ENCODE measurements at places on chromosomes 13 and 19.

DNA sequence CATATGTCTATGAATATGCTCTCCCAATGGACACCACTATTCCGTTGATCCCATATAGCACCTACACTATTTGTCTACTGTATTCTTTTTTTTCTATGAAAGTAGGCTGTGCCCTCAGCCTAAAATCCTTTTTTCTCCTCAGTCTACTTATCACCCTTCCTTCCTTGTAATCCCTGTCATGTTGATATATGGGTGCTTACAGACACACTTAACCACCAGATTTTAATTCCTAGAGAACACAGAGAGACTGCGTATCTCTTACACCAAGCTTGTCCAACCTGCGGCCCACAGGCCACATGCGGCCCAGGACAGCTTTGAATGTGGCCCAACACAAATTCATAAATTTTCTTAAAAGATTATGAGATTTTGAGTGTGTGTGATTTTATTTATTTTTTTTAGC is 101.1 kb downstream of the ZAR1L start:
- no peak for DNase-seq

DNA sequence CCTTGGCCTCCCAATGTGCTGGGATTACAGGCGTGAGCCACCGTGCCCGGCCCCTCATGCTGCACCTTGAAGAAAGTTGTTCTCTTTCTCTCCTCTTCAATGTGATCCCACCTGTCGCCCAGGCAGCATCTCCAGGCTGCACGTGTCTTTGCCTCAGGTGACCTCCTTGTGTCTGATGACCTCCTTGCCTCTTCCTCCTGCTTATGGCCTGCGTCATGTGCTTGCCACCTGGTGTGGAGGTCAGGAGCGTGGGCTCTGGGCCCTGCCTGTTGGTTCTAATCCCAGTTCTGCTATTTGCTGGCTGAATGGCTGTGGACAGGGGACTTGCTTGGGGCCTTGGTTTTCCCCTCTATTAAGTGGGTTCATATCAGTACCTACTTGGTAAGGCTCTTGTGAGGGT is 6.3 kb downstream of the BICRA start:
- DNase-seq: no peak

DNA sequence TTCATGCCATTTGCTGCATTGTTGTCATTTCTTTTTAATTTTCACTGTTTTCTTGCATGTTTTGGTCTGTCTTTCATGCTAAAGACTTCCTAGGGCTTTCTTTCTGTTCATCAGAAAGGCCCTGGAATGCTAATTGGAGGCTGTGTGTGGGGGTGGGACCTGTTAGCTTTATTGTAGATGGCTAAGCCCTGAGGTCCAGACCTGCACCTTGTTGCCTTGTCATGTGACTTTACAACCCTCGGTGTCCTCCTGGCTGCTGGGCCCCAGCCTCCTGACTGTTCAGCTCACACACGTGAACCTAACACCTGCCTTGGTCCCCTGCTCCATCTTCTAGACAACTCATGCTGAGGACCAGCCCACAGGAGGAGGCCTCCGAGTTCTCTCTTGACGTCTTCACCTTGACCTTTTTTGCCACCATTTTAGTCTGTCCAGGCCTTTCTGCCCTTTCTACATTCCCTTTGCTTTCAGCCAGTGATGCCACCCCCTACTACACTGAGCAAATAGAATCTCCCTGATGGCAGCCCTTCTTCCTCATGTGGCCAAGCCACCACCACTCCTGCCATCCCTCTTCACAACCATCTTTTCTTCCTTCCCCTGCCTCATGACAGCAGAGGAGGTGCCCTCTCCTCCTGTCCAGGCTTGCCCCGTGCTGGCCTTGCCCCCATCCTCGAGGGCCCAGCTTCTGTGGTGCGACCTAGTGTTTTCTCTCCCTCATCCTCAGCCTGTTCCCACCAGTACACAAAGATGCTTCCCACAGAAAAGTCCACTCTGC is 41.4 kb upstream of the GPI start:
- no peak for DNase-seq

- DNase-seq: no peak
These were observed 12.2 kb downstream of the ARGLU1 start for GRCh38 chr13:106555631-106556328.

GRCh38 chr13:31349156-31349555 is 149.4 kb downstream of the B3GLCT start:
- no peak for DNase-seq

GRCh38 chr13:35162420-35162819 is 220.3 kb downstream of the NBEA start:
- DNase-seq: no peak

GRCh38 chr19:5463959-5464358 is 8.7 kb downstream of the ZNRF4 start:
- no peak for DNase-seq

GRCh38 chr13:31322026-31322425 is 122.3 kb downstream of the B3GLCT start:
- no peak for DNase-seq

DNA sequence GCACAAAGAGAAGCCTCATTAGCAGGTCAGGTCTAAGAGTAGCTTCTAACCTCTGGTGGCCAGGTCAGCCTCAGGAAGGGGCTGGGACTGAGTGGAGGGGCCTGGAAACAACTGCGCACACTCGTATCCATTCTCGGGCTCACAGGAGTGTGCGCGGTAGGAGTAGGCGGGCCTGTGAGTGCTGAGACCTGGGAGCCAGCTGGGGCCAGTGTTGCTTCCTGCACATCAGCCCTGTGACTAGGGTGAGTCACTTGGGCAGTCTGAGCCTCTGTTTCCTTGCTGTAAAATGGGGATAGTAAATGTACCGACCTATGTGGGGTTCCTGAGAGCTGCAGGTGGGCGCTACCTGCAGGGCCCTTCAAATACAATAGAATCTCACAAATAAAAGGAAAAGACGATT is 26.9 kb downstream of the SIN3B start:
- no peak for DNase-seq

DNA sequence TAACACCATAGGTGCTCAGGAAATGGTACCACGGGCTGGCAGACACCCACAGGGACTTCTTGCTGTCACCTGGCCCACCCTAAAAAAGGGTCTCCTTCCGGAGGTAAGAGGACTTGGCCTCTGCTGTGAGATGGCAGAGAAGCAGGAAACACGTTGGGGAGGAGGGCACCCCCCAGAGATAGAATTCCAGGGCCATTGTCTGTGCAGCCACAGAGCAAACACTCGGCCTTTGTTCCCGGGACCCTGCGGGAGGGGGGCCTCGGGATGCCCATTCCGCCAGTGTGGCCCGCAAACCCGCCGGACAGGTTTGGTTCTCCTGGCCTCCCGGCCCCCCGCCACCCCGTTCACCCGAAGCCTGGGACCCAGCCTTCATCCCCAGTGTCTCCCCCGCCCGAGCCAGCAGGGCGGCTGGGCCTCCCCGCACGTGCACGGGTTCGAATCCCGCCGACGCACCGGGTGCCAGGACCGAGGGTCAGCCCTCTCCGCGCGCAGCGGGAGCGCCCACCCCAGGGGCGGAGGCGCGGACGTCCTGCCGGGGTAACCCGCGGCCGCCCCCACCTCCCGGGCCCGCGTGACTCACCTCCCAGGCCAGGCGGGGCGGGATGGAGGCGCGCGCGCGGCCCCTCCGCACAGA is 714 bp downstream of the PLPP2 start:
- DNase-seq: peak; percentile 80

DNA sequence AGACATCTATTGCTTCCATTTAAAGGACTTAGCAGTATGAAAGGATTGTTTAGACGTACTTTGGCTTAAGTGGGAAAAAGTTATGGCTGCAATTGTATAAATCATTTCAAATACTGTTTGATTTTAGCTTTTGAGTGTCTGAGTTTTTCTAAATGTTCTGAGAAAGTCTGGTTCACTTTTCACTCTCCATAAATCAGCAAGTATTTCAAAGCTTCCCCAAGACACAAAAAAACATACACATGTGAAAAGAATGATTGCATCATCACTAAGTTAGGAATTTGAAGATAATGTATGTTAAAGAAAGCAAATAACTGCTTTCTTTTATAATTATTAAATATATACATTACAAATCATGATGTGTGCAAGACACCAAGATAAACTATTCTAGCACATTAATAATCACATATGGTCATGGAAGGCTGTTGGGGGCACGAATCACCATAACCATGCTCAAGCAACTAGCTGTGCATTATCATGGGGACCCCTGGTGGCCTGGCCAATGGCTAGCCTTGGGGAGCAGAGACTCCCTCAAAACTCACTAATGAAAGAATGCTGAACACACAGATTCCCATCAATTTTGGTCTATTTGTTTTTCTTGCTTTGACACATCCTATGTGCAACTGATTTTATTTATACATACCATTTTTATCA is 111.1 kb downstream of the MIPEP start:
- DNase-seq: no peak

DNA sequence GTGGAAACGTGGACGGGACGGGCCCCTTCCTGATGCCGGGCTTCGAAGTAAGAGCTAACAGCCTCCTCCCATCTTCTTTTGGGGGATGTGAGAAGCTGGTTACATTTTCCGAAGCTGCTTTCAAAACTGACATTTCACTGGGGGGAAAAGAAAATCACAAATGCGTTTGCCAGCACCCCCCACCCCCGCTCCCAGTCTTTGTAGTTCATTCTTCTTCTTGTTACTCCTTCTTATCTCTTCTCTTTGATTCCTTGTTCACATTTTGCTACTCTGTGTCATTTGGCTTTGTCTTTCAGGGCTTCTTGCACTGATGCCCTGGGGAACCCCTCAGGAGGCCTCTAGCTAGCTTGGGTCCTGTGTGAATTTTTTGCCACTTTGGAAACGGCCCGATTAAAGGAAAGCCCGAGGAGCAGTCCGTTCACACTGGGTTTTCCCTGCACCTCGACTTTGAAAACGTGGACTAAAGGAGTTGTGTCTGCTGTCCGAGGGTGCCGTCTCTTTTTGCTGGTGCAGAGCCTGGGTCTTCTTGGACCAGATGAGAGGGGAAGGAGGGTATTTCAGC is 1.3 kb downstream of the CARM1 start:
- DNase-seq: no peak

DNA sequence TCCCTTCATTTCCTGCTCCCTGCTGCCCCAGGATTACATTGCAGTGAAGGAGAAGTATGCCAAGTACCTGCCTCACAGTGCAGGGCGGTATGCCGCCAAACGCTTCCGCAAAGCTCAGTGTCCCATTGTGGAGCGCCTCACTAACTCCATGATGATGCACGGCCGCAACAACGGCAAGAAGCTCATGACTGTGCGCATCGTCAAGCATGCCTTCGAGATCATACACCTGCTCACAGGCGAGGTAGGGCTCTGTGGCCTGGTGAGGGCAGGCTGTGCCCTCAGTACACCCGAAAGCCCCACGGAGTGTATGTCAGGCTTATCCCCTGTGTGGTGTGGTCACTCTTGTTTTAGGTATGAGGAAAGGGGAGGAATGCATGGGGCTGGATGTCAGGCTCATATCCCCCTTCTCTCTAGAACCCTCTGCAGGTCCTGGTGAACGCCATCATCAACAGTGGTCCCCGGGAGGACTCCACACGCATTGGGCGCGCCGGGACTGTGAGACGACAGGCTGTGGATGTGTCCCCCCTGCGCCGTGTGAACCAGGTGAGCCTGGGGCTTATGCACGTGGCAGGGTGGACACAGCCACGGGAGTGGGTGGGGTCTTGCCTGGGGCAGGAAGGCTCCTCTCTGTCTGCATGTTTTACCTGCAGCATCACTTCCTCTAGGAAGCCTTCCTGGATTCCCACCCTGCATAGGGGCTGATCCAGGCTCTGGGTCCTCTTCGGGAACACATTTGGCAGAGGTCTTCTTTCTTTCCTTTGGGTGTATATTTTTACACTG is 2.3 kb upstream of the RNF225 start:
- no peak for DNase-seq

GRCh38 chr19:10544753-10545251 is 1.1 kb downstream of the ATG4D start:
- DNase-seq: no peak

DNA sequence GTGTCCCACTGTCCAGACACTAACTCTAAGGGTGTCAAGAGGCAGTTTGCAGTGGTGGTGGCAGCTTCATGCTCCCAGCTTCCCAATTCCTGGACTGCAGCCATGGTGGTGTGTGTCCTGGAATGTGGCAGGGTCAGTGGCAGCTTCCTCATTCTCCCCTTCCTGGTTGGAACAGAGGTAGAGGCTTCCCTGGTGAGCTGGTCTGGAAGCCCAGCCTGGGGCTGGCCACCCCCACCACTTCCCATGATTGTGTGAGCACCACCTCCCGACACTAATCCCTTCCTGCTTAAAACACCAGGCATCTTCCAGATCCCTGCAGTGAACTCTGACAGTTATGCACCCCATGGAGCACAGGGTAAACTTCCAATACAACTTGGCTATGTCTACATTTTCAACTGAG is 134.9 kb downstream of the RAP2A start:
- DNase-seq: no peak

- no peak for DNase-seq
These were observed 2.8 kb upstream of the POP4 start for GRCh38 chr19:29603308-29603707.

GRCh38 chr13:76965759-76966421 is 17.6 kb downstream of the ACOD1 start:
- DNase-seq: no peak

GRCh38 chr19:10001899-10002298 is 8.4 kb downstream of the COL5A3 start:
- DNase-seq: no peak

GRCh38 chr13:99403458-99403971 is 96.3 kb upstream of the GPR183 start:
- DNase-seq: no peak

DNA sequence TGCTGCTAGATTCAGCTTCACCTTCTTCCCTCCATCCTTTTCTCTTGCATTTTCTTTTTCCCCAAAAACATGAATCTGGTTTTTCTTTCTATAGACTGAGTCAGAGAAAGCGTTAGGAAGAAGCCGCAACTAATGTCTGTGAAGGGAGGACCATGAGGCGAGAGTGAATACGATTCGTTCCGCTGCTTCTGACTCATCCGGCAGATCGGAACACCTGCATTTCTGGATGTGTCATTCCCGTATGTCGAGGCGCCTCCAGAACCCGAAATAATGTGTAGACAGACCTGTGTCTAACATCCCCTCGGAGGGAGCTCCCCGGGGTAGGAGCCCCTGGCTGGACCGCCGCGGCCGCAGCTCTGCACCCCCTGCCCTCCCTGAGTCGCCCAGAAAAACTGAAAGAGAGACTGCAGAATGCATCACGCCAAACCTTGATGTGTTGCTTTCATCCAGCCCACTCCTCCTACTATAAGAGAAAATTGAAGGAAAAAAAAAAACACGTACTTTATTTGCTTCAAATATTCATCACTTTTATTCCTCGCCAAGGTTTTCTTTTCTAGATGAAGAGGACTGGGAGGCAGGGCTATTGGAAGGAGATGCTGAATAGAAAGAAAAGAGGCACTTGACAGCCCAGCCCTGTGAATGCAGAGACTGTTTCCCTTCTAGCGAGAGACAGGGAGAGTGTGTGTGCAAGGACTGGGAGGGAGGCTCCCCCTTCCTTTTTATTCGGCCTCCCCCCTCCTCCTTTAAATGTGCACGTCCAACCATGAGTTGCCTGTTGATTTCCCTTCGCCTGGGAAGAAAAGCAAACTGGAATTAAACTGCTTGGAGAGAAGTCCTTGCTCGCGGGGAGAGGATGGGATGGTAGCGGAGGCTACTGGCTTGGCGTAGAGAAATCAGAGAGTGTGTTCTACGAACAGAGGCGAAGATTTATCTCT is 616 bp upstream of the PCDH17 start:
- peak; percentile 65 for DNase-seq

GRCh38 chr19:16771618-16772017 is 52.0 kb downstream of the NWD1 start:
- peak; percentile 87 for DNase-seq

- no peak for DNase-seq
These were observed 14.2 kb downstream of the OR7A17 start for GRCh38 chr19:14871619-14872230.

Measured in NCI-H146 (cell line).